ENCODE measurements at places on chromosomes 12 and 14. TPM values are rescaled to one million over a fixed set of nuclear protein-coding genes. Genes with fewer than 3 reads are reported as not detected.

Gene OR6C4
- polyA plus RNA-seq: not detected

DNA sequence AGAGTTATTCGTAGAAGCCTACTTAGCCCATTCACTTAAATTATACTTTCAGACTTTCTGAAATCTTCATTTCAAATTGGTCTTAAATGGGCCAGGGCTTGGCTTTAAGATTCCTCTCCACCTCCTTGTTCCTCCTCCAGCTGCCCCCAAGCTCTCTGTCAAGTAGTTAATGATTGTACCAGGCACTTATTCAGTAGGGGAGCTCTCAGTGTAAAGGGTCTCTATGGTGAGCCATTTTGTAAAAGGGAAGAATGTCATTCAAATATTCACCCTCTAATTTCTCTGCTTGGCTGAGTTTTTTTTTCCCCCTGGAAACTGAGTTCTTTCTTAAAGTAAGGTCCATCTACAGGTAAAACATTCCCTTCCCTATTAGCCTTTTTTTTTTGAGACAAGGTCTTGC is 96.6 kb downstream of the SUDS3 start:
- no peak for DNase-seq

Gene MRPL42
- polyA plus RNA-seq: 64.6 TPM

DNA sequence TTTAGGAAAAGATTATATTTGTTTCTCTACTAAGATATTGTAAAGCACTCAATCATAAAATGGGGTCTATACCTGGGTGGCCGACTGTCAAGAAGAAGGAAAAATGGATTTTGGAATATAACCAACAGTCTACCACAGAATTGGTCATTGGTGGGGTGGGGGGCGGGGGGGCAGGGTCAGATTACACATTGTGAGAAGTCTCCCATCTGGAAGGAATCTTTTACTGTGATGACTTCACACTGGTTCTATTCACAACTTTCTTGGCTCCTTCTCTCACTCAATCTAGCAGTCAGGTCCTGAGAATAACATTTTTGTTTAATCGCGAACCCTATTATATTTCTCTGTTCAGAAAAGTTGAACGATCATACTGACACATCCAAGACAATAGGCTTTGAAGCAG is 8.7 kb upstream of the CLEC4E start:
- no peak for DNase-seq

DNA sequence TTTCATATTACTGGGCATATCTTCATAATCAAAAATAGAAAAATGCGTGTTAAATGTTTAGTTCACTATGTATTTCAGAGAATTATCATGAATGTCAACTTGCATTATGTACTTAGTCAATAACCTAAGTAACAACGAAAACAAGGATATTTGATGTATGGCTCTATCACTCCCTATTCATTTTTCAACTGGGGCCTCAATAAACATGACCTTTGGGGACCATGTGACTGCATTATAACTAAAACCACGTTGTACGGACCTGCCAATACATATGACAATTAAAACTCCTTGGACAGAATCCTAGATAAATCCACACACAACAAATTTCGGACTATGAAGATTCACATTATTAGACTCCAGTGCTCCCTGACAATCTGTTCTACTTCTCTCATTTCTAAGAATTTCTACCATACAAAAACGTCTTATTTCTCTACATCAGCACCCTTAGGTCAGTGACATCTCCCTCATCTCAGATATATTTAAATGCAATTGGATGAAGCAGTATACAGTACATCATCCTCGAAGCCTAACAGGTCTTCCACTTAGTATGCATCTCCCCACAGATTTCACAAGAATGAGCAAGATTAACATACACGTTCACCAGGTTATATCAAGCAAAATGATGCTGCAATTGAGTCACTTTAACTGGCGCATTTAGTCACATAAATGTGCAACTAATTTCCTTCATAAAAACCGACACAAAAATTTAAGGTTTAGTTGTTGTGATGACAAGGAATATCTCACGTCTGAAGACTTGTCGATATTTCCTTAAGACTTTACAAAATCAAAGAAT is 1.5 kb downstream of the UBE2N start:
- DNase-seq: no peak

Measured in naive thymus-derived CD8-positive, alpha-beta T cell (primary cell).